Nucleus accumbens (tissue), 56 donors: ENCODE measurements at places on chromosomes 16 and 17.
A peak's percentile ranks its signal among the peaks of the same experiment; 100 is the strongest.

DNA sequence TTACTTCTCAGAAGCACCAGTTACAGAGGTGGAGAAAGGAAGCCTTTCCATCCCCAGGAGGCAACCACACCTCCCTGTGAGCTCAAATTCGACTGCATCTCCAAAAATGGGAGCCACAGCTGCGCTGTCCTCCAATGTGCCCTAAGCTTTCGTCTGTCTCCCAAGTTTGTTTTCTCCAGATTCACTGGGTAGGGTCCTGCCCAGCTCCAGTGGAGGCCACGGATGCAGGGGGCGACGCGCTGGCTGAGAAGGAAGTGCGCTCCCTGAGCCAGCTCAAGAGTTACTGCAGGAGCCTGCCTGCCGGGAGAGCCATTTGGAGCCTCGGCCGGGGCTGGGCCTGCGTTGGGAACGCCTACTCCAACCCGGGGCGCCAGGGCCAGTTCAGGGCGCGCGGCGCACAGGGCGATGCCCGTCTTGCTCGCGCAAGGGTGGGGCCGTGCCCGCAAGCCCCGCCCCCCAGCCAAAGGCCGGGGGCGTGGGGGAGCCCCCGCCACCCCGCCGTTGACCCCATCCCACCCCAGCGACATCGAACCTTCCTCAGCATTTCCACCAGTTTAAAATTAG, 19.5 kb downstream of the SIAH1 start:
- peak; percentile 76 for DNase-seq

GRCh38 chr17:43079641-43080302, 45.4 kb downstream of the BRCA1 start:
- no peak for DNase-seq

DNA sequence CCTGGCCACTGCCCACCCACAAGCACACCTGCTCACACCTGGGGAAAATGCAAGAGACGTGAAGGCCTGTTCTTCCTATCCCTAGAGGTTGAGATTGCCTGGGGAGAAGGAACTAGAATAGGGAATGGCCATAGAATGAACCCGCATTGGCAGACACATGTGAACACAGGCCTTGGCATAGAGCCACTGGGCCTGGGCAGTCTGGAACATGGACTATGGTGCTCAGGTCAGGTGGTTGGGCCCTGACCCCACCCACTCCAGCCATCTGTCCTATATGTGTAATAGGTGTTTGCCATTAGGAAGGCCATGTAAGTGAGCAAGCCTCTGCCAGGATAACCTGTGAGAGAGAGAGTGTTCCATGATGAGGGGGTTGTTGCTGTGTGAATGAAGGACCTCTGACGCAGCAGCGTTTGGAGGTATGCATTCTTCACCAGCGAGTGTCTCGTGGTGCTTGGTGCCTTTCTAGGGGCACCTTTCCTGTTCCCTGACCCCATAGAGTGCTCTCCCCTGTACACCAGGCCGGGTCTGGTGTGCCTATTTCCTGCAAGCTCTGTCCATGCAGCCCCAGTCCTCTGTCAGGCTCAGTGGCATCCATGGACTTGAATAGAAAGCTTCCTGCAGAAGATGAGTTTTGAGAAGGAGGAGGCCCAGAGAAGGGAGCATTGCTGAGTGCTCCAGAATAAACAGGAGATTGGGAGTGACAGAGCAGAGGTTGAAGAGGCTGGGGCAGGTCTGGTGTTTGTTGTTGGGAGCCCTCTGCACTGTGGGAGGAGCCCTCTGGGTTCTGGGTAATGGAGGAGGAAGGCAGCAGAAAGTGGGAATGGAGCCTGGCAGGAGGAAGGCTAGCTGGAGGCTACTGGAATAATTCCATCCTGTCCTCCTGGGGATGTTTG, 15.6 kb downstream of the CTRL start:
- no peak for DNase-seq

DNA sequence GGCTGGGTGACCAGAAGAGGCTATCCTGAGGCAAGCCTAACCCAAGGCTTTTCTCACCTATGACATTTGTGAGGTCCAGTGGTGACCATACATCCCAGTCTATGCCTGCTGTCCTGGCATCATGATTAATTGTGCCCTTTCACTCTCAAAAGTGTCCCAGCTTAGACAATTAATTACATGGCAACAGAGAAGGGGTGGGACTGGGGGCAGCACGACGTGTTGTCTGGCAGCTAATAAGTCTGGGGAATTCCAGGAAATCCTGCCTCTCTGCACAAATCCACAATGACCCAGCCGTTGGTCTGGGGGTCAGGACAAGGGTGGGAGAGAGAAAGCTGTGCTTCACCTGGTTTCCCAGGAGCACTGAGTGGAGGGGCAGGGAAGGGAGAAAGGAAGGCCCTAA, 14.0 kb upstream of the MTMR4 start:
- no peak for DNase-seq

DNA sequence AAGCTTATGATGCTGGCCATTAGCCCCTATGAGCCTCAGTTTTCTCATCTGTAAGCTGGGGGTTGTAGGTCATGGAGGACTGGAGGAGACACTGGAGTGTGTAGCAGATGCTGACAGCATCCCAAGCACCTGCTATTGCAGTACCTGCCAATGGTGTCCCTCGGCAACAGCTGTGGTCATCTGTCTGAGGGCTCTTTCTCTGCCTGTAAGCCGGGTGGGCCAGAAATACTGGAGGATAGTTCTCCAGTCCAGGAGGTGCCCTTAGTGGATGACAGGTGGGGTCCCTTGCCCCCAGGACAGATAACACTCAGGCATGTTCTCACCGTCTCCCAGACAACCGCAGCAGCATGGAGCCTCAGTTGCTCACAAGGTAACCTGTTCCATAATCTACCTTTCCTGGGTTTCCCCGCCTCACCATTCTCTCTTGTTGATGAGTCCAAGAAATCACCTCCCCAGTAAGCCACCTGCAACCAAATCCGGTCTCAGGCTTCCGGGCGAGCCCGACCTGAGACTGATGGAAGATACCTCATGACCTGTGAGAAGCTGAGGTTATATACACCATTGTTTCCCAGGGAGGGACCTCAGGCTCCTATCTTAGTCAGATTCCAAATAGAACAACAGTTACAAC, 23.8 kb downstream of the NLRP1 start:
- DNase-seq = no peak

- no peak for DNase-seq
These were observed 61.9 kb downstream of the GSG1L start for GRCh38 chr16:28001642-28002041.

- no peak for DNase-seq
These were observed 3.9 kb upstream of the EXOC7 start for GRCh38 chr17:76107509-76107908.

GRCh38 chr17:9286434-9286833, 265.1 kb downstream of the NTN1 start:
- no peak for DNase-seq

- peak; percentile 19 for DNase-seq
These were observed at the start of gene CORO6 for GRCh38 chr17:29622337-29623282. Gene CORO6 (minus strand): TSS chr17:29622912. CDS start chr17:29621421, 1,491 bp downstream.

- no peak for DNase-seq
These were observed 3.4 kb upstream of the PPP1R9B start for GRCh38 chr17:50153650-50154575.

GRCh38 chr16:83932304-83932703, 20.7 kb upstream of the OSGIN1 start:
- no peak for DNase-seq

DNA sequence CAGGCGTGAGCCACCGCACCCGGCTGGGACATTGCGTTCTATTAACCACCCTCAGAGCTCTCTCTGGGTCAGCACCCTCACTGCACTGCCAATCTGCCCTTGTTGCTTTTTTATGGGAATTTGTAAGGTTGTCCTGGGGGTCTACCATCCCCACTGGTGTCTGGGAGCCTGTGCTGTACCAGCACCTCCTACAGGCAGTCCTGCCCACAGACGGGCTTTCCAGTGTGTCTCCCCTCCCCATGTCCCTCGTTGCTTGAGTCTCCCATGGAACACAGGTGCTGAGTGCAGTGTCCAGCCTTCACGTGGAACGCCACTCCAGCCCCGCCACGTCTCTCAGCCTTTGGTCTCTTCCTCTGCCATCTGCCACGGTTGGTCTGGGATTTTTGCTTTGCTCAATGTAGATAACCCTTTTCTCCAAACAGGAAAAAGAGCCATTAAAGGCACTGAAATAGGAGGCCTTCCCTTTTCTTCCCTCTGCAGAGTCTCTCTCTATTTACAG, 68.0 kb upstream of the CBX4 start:
- DNase-seq = no peak

DNA sequence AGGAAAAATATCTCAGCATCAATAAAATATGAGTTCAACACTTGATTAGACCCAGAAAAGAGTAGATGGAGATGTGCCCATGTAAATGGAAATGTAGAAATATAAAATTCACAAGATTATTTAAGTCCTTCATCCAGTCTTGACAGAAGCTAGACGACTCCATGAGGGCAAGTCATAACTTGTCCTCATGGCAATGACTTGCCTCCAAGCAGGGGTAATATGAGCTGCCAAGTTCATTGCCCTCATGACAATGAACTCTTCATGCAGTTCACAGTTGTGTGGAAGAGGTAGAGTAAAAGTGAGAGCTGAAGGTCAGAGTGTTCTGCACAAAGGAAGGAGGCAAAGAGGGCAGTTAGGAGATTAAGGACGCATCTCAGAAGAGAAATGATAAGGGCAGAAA, 22.3 kb downstream of the CDH11 start:
- DNase-seq = no peak

GRCh38 chr16:61243954-61244353, 792.3 kb downstream of the CDH8 start:
- no peak for DNase-seq

- DNase-seq = no peak
These were observed 116.8 kb upstream of the CREBBP start for GRCh38 chr16:3997231-3997841.
